Natural killer cell treated with Interleukin-12 subunit alpha and Interleukin-12 subunit beta and Interleukin-15 and Interleukin-18, amount 100 ng/mL, for 72 hours (primary cell): ENCODE measurements at places on chromosomes 2 and 18. TPM values are rescaled to one million over a fixed set of nuclear protein-coding genes. Genes with fewer than 3 reads are reported as not detected.

GRCh38 chr2:176501617-176502016, 232.4 kb downstream of the MTX2 start:
- H3K4me1 ChIP-seq: no peaks in the 10 kb centered on the region

- no peak overlapping the region for H3K27ac ChIP-seq
- peaks cover 7% of the 10 kb centered on the region for H3K4me1 ChIP-seq
- H3K4me3 ChIP-seq: no peak overlapping the region
- H3K36me3 ChIP-seq: no peaks in the 10 kb centered on the region
Measured at GRCh38 chr2:37692711-37693110, 21.3 kb upstream of the CDC42EP3 start.

DNA sequence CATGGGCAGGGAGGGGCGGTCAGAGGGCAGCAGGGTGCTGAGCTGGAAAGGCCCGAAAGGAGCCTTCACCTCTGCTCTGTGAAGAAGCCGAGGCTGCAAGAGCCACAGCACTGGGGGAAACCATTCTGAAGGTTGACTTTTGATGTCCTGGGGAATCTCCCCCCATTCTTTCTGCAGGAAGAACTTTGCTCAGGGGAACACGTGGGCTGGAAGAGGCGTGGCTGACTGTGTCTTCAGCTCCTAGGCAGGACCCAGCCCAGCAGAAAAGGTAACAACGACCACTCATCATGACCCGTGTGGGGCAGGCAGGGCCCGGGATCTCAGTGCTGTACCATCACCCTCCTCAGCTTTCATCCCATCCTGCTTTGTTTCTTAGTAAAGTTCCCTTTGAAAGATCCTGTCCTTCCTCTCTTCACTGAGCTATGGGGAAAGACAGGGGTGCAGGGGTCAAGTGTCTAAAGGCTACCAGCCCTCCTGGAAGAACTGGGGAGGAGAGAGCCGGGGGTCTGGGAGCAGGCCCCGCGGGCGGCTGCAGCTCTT, 312.7 kb downstream of the CELF4 start:
- H3K27me3 ChIP-seq: peaks cover 45% of the 10 kb centered on the region
- H3K27ac ChIP-seq: no peak overlapping the region
- no peaks in the 10 kb centered on the region for H3K36me3 ChIP-seq
- H3K4me1 ChIP-seq: peaks cover 5% of the 10 kb centered on the region

DNA sequence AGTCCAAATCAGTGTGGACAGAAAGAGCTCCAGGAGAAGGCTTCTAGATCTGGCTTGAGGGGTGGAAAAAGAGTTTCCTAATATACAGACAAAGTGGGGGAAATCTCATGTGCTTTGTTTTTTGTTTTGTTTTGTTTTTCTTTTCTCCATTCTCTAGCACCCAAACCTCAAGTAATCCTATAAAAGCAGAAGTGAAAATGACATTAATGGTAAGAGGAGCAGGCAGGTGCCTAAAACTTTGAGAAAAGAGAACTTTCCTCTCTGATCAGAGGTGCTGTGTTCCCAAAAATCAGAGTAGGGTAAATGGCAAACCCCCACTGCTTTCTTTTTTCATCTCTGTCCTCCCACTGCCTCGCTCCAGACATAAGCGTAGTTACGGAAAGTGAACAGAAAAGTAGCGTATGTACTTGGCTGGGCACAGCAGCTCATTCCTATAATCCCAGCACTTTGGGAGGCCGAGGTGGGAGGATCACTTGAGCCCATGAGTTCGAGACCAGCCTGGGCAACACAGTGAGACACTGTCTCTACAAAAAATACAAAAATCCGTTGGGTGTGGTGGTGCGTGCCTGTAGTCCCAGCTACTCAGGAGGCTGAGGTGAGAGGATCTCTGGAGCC, 77.8 kb downstream of the FAM161A start:
- peaks cover 7% of the 10 kb centered on the region for H3K36me3 ChIP-seq
- H3K27ac ChIP-seq: no peak overlapping the region
- H3K4me1 ChIP-seq: no peaks in the 10 kb centered on the region
- H3K4me3 ChIP-seq: no peak overlapping the region
- no peak for DNase-seq

Gene CNNM3
- total RNA-seq: 32.9 TPM

Gene CDH2
- 1.4 TPM for total RNA-seq

Gene SNED1
- 0.14 TPM for total RNA-seq

Gene FSIP2
- total RNA-seq: 0.14 TPM
